AG10803 (cell line): ENCODE measurements at places on chromosomes 2 and 18.

DNA sequence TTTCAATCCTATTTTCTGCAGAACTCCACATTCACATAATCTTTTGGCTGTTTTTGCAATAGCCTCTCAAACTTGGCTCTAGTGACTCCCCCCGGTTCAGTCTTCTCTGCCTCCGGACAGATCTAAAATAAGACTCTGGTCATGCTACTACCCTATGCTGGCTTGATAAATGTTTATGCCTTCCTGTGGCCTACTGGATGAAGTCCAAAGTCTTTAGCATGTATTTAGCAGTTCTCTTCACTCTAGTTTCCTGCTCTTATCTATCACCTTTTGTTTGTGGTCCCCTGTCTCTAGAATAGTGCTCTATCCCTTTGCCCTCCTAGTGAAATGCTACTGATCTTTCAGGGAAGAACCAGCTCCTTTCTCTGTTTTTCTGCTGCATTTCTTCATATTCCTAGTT is 14.4 kb downstream of the ADCYAP1 start:
- DNase-seq = no peak

DNA sequence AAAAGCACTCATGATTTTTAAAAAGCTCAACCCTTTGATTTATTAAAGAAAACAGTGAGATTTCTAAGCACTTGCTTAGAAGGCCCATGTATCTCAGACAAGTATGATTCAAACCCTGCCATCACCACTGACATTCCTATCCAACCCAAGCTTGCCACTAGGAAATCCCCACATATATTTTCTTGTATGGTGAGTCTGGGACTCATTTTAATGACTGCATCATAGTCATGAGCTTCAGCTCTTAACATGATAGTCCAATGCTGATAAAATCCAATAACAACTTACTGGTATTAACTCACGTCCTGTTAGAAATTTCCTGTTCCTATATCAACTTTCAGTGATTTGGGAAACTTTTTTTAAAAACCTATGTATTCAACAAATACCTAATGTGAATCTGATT is 39.4 kb upstream of the NCKAP5 start:
- DNase-seq = peak; percentile 27

GRCh38 chr2:41500895-41501294 is 546.9 kb upstream of the PKDCC start:
- no peak for DNase-seq

DNA sequence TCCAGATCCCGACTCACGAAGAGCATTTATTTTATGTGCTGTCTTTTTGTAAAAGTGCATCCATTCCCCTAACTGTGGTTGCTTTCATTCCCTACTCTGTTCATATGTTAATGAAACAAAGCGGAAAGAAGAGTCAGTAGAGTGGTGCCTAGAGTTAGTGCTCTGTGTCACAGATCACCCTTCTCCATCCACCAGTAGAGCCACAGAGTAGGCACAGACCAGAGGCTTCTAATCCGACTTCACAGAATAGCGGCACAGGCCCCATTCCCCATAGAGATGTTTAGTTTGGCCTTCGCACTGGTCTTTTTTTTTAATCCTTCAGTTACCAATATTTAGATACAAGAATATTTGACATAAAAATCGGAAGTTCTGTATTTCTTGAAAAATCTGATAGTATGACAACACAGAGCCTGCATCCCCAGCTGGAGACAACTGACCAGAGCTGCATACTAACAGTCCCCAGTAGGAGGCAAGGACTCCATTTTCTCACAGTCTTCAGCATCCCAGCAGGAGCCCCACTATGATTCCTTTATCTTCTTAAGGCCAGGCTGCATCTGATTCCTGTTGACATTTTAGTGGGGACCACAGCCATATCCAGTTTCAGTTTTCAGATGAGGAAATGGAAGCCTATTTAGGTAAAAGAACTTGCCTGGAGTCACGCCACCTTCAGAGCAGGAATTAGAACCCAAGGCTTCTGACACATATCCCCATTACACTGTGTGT is 7.0 kb downstream of the G6PC2 start:
- no peak for DNase-seq

DNA sequence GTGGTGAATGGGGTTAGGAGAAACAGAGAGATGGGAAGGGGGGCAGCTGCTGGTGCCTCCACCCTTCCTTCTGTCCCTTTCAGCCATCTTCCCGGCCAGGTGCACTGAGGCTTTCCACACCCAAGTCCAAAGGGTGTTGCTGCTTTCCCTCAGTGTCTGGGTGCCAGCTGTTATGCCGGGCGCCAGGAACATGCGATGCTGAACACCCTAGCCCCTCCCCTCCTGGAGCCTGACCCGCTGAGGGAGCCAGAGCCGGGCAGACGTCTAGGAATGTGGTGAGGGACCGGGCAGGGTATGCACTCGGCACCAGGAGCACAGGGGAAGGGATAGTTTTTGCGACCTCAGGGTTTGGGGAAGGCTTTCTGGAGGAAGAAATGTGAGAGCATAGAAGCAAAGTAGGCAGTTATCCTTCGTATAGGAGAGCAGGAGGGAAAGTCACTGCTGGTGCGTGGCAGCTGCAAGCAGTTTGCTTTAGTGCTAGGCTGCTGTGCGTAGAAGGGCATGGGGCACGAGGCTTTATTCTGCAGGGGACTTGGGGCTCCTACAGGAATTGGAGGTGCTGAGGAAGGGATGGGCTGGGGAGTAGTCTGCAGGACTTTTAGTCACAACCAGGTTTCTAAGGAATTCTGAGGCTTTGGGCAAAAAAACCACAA is 147.7 kb downstream of the TSN start:
- DNase-seq = peak; percentile 45

DNA sequence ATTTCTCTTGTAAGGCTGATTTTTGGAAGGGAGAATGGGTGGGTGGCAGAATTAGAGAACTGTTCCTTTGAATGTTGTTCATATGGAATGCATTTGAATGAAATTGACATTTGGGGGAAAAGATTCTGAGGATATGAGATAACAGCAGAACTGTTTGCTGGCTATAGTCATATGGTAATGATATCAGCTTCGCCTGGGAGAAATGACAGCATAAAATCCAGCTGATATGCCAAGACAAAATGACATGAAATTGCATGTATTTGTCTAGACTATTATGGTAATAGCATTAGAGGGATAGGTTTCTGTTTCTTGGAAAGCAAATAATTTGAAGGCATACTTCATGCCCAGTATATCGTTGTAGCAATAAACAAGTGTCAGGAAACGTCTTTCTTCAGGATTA is 150.8 kb upstream of the SPATS2L start:
- DNase-seq = no peak

DNA sequence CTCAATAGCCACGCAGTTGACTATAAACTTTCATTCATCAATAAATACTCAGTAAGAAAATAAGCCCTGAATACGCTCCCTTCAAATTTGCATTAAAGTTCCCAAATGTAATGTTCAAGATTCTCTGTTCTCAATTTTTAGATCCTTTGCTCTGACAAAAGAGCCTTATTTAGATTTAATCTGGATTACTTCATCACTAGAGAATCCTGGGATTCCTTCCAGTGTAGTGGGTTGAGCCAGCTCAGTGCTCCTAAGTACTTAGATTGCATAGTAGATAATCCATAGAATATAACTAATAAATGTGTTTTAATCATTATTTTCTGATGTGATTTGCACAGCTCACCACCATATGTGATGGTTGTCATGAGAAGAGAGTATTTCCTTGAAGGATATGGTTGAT is 1286.2 kb downstream of the SUCLG1 start:
- peak; percentile 28 for DNase-seq

DNA sequence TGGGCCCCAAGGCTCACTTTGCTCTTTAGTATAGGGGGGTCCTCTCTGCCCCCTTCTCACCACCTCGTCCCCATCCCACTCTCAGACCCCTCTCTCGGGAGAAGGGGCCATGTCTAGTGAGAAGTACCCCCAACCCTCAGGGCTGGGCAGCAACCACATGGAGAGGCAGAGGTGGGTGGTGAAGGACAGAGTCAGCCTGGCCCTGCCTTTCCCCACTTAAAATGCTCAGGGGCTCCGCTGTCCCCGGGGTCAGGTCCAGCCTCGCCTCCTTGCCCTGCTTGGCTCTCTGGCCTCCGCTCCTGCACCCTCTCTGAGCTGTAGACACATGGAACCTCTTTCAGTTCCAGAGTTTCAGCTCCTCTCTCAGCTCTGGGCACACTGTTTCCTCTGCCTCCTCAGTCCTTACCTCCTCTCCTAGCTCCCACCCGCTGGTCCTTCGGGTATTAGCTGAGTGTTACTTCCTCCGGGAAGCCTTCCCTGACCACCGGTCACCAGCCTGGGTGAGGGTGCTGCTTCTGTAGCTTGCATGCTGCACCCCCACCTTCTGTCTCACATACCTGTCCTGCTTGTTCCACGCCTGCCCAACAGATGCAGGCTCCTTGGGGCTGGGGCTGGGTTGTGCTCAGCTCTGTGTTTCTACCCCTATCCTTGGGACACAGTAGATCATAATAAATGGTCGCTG is 79.5 kb upstream of the OTOF start:
- DNase-seq = no peak

DNA sequence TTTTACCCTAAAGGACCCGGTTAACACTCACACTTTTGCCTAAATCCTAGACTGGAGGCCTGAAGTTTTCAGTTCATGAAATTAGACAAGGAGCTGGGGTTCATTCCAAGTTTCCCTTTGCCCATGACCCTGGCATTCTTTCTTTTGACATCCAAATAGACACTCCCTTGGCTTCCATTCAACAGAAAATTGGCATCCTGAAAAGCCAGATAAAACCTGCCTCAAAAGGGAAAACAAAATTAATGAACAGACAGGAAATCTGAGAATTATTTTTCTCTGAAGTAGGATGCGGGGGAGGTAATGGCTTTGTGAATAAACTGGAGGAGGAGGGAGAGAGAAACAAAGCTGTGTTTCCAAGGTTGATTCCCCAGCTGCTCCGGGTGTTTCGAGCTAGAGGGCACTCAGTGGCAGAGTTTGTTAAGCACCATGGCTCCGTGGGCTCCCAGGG is 41.0 kb downstream of the SPP2 start:
- no peak for DNase-seq

- DNase-seq = no peak
Measured at GRCh38 chr2:162732946-162733698, 105.4 kb downstream of the KCNH7 start.

DNA sequence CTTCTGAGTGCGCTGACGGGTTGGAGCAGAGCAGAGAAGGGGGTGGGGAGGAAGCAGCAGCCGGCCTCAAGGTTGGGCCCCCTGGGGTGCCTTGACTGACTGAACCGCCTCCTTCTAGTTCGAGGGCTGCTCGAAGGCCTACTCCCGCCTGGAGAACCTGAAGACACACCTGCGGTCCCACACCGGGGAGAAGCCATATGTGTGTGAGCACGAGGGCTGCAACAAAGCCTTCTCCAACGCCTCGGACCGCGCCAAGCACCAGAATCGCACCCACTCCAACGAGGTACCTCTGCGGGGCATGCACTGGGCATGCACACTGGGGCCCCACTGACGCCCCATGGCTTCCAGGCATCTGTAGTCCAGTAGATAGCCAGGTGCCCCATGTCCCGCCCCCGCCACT is 246.9 kb downstream of the GLI2 start:
- no peak for DNase-seq

GRCh38 chr18:13207294-13207693 is 11.3 kb upstream of the LDLRAD4 start:
- no peak for DNase-seq

GRCh38 chr2:121613774-121614173 is 35.5 kb downstream of the CLASP1 start:
- no peak for DNase-seq

- DNase-seq = no peak
Measured at GRCh38 chr2:101830146-101830545, 132.6 kb downstream of the MAP4K4 start.

DNA sequence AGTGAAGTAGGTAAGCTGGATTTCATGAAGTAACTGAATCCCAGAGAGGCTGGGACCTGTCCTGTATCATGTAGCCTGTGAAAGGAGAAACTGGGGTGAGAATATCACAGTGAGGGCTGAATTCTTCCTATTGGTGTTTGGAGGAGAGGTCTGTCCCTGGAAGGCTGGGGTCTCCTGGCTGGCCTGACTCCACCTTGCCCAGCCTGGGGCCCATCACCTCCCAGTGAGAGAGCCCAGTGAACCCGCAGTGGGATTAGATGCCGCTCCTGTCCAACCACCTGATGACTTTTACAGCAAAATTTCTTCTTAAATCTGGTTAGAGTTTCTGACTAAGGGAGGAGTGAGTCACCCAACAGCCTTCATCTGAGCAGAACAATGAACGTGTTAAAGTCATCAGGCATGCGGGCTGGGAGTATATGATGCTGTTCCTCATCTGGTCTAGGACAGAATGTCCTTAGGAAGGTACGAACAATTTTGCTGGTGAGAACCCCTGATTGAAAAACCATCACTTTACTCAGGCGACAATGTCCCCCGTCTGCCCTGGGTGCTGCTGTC is 152.9 kb downstream of the LPIN1 start:
- peak; percentile 54 for DNase-seq

GRCh38 chr2:20231598-20232026 is 6.7 kb upstream of the SDC1 start:
- peak; percentile 8 for DNase-seq
